ENCODE measurements at places on chromosomes 4 and X. TPM values are rescaled to one million over a fixed set of nuclear protein-coding genes. Genes with fewer than 3 reads are reported as not detected.

DNA sequence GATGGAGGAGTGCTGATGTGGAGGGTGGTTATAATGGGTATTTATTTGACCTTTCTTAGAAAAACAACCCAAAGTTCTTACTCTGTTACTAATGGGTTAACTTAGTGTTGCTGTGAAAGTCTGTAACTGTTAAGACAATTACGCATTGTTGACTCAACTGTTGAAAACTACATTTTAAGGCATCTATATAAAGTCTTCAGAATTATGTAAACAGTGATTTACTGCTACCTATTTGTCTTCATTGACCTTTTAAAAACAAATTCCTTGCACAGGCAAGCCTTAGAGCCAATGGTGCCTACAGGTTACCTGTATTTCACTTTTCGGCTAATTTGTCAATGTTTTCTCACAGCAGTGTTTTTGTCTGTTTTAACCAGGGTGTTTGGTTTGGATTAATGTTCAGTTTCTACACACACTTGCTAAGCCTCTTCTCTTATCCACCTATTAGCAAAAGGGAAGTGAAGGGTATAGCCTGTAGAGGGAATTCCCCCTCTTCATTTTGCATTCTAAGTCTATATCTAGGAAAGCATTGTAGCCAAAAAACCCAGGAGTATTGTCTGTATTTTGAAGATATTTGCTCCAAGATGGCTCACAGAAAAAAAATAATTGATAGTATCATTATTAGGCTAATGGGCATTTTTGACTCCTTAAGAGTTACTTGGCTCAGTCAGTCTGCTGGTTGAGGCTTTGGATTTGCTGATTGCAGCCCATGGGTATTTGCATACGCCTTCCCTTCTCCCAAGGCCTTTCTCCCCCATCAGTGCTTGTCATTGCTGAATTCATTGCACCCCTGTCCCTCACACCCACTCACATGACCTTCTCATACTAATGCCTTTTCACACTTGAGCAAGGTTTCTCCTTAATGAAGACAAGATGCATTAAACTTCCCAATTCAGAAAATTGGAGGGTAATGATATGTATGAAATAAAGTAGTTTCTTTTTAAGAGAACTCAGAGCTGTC is 30.5 kb downstream of the AFF1 start:
- DNase-seq, result no peak

GRCh38 chr4:115803825-115804224 is 690.4 kb upstream of the NDST4 start:
- no peak for DNase-seq

GRCh38 chr4:27100713-27101112 is 240.1 kb downstream of the STIM2 start:
- DNase-seq, result no peak

DNA sequence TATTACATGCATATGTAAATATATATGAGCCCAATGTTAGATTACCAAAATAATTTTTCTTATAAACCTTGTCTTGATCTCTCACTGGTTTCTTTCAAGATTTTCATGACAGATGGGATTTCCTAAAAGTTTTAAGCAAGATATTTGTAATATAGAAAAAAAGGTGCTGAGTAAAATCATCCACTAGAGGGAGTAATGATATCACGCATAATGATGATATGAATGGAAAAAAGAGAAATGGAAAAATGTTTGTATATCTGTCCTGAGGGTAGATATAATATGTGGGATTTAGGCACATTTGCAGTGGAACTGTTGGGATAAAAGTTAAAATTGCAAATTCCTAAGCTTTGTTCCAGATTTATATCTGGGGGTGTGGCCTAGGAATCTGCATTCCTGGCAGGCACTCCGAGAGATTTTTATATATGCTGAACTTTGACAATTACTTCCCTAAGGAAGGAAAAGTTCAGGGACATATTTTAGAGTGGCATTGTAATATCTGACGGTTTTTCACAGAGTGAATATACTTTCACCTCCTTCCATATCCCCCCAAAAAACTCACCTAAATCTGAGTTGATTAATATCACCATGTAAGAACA is 60.5 kb downstream of the TMA16 start:
- no peak for DNase-seq

DNA sequence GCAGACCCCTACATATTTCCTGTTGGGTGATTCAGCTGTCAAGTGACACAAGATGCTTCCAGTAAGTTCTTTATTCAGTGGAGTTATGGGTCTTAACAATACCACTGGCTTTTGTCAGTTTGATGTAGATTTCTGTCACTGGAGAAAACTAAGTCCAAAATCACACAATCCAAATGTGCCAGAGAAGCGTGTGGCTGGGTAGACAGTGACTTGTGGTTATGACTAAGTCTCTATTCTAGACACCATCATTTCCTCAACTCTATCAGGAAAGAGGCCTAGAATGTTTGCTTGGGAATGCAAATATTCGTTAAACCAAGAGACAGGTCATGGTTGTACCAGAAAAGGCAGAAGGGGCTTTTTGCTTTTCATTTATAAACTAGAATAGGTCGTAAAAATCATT is 54.4 kb upstream of the HS3ST1 start:
- no peak for DNase-seq

GRCh38 chr4:183936574-183937345 is 31.7 kb downstream of the STOX2 start:
- DNase-seq, result no peak

DNA sequence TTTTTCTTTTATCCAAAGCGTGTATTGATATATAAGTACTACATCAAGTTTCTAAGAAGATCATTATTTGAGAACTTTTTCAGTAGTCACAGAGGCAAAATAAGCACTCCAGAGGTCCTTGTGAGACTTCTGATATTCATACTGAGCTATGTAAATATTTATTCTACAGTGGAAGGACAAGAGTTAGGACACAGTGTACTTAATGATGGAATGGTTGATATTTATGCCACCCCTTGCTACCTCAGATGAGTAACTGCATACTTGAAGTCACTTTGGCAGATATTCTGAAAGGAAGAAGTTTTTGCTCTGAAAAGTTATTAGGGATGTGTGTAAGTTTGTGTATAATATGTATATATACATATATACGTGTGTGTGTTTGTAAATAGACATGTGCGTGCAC is 30.3 kb downstream of the MAGEA1 start:
- no peak for DNase-seq

DNA sequence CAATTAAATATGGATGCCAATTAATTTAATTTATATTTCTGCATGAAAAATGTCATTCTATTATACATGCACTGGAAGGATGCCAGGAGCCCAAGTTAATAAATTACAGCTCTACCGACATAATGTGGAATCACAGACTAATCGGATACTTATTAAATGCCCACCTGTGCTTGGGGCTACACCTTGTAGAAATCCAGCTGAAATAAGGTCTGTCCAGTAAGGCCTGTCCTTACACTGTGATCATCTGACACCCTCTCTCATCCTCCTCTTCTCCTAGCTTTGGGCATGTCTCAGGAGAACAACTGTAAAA is 6.0 kb upstream of the SHISA3 start:
- no peak for DNase-seq

DNA sequence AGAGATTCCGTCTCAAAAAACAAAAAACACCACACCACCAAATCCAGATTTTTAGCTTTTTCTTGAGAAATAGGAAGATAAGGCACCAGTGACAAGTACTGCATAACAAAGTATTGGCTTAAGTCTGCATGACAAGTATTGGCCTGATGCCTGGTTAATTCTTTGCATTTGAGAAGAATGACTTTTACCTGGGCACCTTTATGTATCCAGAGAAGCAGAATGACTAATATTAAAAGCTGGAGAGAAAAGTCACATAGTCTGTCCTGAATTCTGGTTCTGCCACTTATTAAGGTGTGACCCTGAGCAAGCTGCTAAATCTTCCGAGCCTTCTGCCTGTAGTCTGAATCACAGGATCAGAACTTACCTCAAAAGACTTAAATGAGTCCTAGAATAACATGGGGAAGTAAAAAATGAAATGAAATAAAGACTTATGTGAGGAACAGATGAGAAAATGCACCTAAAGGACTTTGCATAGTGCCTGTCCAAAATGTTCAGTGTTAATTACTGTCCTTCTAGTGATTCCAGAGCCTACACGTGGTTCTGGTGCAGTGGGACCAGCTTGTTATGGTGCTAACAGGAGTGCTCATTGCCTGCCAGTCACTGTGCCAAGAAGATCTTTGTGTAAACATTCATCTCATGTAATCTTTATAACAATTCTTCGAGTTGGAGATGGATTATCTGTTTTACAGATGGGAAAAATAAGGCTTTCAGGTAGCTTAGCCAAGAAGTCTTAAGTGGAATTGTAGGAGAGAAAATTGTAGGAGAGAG is 31.6 kb downstream of the UGDH start:
- DNase-seq, result no peak

The DSPP gene
- total RNA-seq, result not detected

The F8A2 gene
- not detected for total RNA-seq

The CITED1 gene
- not detected for total RNA-seq

The ADGRG4 gene
- not detected for total RNA-seq

Data from Right ventricle myocardium superior (tissue), 1 donor.